GM23338 (cell line): ENCODE measurements at places on chromosomes 6 and 20. TPM values are rescaled to one million over a fixed set of nuclear protein-coding genes. Genes with fewer than 3 reads are reported as not detected.

The PREX1 gene
- 7.8 and 10.3 TPM in 2 replicates for total RNA-seq

- peaks cover 23% of the 10 kb centered on the region for H3K27me3 ChIP-seq
- H3K27ac ChIP-seq = no peak overlapping the region
These were observed 5.3 kb upstream of the PRR18 start for GRCh38 chr6:166313255-166314070.

The DCBLD1 gene
- 7.6 and 25.7 TPM in 2 replicates for total RNA-seq

The CFAP61 gene
- not detected in 2 replicates for total RNA-seq

GRCh38 chr20:36466089-36466488 lies 75.2 kb upstream of the MYL9 start:
- no peaks in the 10 kb centered on the region; the same call in 1 of the 2 replicates for H3K36me3 ChIP-seq
- no peaks in the 10 kb centered on the region for H3K27me3 ChIP-seq
- H3K27ac ChIP-seq = 0 out of 2 replicates have a peak overlapping the region, but pooled peaks have one; percentile 33
- peaks cover 39% of the 10 kb centered on the region for H3K4me1 ChIP-seq
- H3K4me3 ChIP-seq = no peak overlapping the region
- DNase-seq = no peak

DNA sequence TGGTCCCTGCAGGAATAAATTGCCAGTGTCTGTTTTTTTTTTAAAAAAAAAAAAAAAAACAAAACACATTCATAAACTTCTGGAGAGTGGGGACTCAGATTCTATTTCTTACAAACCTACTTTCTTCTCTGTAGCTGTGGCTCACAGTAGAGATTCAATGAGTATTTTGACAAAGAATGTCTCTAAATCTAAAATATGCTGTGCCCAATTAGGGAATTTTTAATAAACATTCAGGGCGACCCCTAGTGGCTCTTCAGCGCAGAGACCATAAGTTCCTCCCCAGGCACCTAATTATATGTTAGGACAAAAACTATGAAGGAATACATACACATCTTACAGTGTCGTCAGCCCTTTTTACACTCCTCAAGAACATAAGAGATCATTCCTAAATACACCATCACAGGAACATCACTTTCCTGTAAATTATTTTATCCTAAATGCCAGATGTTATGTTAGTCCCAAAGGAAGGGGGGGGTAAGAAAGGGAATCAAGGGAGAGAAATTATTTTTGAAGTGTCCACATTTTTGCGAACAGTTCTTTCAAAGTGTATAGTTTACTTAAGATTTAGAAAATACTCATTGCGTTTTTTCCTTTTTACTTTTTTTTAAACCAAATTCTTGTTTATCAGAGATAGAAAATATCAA lies 21.8 kb upstream of the NAA20 start:
- DNase-seq = peak; percentile 53
- H3K36me3 ChIP-seq = no peaks in the 10 kb centered on the region
- H3K4me1 ChIP-seq = 0 out of 2 replicates have a peak, but pooled peaks cover 9% of the 10 kb centered on the region
- no peak overlapping the region for H3K4me3 ChIP-seq
- no peak overlapping the region for H3K27ac ChIP-seq
- H3K27me3 ChIP-seq = no peaks in the 10 kb centered on the region

DNA sequence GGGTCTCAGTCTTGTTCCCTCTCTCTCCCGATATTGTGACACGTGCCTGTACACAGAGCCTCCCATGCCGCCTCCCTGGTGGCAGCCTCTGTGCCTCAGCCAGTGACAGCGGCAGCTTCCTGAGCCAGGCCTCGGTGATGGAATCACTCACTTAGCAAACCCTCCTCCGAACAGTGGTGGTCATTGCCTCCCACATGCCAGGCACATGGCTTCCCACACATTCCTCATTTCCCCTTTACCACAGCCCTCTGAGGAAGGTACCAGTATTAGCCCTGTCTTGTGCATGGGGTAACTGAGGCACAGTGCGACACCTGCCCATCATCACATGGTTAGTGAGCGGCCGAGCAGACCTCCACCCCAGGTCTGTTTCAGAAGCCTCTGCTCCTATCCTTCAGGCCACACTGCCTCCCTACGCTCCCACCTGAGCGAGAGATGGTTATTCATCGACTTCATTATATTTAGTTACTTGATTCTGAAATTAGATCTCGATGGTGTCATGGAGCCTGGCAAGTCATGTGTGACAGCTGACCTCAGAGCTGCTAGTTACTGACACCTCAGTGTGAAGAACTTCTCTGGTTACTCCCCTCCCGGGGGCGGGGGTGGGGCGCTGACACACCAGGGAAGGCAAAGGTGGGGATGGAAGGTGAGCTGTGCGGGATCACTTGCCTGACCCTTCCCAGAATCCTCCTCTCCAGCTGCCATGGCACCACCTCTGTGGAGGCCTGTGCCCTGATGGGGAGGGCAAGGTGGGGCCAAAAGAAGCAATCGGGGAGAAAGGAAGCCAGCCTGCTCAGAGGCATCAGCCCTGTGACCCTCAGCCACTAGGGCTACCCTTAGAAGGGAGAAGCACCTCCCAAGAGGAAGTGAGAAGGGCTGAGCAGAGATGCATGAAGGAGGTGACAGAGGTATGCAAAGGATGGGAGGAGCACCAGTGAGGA lies 17.9 kb downstream of the MDGA1 start:
- no peak for DNase-seq
- H3K4me3 ChIP-seq = no peak overlapping the region
- H3K4me1 ChIP-seq = no peaks in the 10 kb centered on the region
- H3K36me3 ChIP-seq = no peaks in the 10 kb centered on the region
- H3K27me3 ChIP-seq = no peaks in the 10 kb centered on the region
- H3K27ac ChIP-seq = no peak overlapping the region

DNA sequence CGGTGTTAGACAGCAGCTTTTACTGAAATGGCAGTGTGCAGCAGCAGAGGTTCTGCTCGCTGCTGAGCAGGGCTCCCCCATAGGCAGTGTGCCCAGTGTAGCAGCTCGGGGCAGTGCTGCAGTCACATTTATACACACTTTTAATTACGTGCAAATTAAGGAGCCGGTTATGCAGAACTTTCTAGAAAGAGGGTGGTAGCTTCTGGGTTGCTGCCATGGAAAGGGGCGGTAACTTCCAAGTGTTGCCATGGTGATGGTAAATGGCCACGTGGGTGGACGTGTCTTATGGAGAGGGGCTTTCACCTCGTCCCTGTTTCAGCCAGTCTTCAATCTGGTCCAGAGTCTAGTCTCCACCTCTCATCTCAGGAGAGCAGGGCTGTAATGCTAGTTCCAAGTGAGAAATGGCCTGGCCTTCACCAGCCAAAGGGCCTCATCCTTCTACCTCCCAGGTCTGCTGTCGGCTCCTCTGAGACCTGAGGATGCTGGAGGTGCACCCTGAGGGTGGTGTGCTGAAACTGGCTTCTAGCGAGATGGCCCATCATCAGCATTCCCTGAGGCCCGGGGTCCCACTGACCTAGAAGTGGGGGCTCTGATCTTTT lies 180.5 kb upstream of the PMEPA1 start:
- no peaks in the 10 kb centered on the region for H3K4me1 ChIP-seq
- H3K27ac ChIP-seq = no peak overlapping the region
- no peaks in the 10 kb centered on the region for H3K36me3 ChIP-seq

- H3K4me3 ChIP-seq = no peak overlapping the region
- H3K27me3 ChIP-seq = no peaks in the 10 kb centered on the region
- no peak overlapping the region for H3K27ac ChIP-seq
- peaks cover 6% of the 10 kb centered on the region; the same call in 1 of the 2 replicates for H3K4me1 ChIP-seq
- no peak for DNase-seq
These were observed 14.9 kb upstream of the HDDC2 start for GRCh38 chr6:125316621-125317020.

The TSBP1 gene
- not detected in 2 replicates for total RNA-seq

The WFDC2 gene
- 27.2 and 28.0 TPM in 2 replicates for total RNA-seq

The CST5 gene
- total RNA-seq = not detected in 2 replicates

DNA sequence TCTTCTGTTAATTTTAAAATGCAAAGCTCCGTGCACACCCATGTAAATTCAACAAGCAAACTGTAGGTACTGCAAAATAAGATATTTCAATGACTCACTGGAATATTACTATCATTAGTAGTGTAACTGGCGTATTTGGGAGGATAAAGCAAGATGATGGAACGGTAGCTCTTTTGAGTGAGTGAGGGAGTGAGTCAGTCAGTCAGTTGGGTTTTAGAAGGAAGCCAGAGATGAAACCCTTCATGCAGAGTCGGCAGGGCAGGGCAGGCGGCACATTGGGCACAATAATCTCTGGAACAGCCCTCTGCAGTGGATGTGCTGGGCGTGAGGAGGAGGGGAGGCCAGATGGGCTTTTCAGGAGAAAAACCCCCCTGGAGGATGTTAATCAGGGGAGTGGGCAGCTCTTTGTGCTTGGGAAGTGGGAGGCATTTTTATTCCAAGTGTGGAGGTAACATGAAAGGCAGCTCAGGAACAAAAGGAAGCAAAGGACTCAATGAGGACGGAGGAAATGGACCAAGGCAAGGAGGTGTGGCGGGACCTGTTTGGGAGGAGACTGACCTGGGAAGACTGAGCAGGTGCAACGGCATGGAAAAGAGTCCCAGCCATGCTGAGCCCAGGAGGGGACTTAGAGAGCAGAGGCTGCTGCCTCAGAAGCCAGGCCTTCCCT lies 171.2 kb downstream of the ZDHHC14 start:
- H3K36me3 ChIP-seq = no peaks in the 10 kb centered on the region
- no peaks in the 10 kb centered on the region for H3K27me3 ChIP-seq
- peak overlapping the region; percentile 21 for H3K4me3 ChIP-seq
- peaks cover 42% of the 10 kb centered on the region for H3K4me1 ChIP-seq
- H3K27ac ChIP-seq = peak overlapping the region; percentile 94

DNA sequence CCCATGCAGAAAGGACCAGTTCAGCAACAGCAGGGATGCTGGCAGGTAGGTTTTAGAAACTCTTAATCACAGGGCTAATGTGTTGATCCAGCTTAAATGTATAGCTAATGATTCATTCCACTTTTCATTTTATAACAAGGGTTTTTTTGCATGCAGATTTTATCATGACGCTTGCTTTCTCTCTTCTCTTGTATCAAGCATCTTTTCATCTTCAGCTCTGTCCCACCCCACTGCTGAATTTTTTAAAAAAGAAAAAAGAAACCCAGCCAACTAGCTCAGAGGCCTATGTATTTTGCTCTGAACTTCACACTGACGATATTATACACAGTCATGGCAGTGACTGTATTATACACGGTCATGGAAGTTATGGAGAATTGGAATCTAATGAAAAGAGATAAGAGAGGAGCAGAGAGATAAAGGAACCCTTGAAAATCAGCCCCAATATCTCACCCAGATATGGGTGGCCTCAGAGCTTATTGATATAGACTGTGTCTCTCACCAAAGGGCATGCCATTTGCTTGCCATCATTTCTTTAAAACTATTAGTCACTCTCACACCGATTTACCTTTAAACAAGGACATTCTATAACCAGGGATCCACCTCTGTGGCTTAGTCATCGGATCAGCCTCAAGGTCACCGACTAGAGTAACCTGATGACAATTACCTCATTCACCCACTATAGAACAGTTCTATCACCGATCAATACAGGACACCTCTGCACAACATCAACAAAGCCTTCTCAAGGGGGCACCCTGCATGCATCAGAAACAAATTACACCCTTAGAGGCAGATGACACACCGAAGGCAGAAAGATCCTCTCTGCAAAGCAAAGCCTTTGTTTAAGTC lies 222.0 kb downstream of the ATXN1 start:
- no peak overlapping the region for H3K4me3 ChIP-seq
- no peaks in the 10 kb centered on the region for H3K27me3 ChIP-seq
- H3K27ac ChIP-seq = no peak overlapping the region
- no peaks in the 10 kb centered on the region for H3K36me3 ChIP-seq
- no peaks in the 10 kb centered on the region for H3K4me1 ChIP-seq
- DNase-seq = no peak

The HSPA1L gene
- total RNA-seq = 0.50 and 0.83 TPM in 2 replicates

DNA sequence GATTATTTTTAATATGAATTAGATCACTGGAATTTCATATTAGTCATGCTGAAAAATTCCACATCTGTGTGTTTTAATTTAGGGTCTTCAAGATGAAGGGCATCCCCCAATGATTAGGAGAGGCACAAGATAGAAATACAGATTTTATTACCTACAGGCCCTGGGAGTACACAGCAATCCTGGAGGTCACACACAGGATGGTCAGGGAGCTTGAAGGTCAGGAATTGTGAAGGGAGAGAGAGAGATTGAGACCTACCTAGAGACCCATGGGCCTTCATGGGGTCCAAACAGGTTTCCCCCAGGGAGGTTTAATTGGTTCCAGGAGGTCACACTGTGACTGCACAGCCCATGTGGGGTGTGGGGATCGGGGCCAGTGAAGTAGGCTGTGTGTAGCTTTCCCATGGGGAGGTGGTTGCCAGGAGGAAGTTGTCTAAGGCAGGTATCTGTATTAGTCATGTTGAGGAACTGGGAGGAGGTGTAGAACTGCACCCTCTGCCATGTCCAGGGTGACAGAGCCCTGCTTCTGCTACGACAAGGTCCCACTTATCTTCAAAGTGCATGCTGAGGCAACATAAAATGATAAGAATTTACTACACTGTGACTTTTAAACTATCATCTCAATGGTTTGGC lies 18.3 kb downstream of the SNX9 start:
- H3K27me3 ChIP-seq = no peaks in the 10 kb centered on the region
- DNase-seq = no peak
- H3K4me1 ChIP-seq = peaks cover 50% of the 10 kb centered on the region
- no peak overlapping the region for H3K27ac ChIP-seq
- no peak overlapping the region for H3K4me3 ChIP-seq
- H3K36me3 ChIP-seq = no peaks in the 10 kb centered on the region

DNA sequence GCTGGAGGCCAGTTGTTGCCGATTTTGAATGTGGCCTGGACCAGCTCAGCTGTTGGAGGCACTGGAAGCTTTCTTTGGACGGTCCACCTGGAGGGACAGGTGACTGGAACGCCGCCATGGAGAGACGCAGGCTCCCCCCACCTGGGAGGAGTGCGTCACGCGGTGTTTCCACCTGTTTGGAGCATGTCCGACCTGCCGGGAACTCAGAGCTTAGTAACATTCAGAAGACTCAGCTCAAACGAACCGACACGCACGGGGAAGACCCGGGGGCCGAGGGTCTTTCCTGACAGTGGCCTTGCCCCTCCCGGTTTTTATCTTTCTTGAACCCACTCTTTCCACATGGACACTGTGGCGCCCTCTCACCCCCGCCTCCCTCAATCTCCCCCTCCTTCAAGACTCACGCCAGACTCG lies 141.6 kb downstream of the SMOC2 start:
- DNase-seq = no peak
- no peaks in the 10 kb centered on the region for H3K36me3 ChIP-seq
- no peak overlapping the region for H3K4me3 ChIP-seq
- no peaks in the 10 kb centered on the region for H3K4me1 ChIP-seq
- no peak overlapping the region for H3K27ac ChIP-seq
- H3K27me3 ChIP-seq = no peaks in the 10 kb centered on the region

DNA sequence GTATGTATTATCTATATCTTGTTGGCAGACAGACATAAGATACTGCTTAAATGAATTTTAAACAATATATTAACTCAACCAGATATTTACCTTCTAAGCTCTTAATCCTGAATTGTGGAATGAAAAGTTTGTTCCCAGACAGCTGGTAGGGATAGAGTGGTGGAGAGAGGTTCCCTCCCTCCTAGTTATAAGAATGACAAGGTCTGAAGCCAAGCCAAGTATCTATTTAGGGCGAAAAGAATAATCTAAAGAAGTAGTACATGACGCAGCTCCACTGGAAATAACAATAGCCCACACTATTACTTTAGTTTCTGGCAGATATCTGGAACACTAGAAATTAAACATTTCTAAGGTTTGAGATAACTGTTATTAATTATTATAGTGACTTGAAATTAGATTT lies 104.3 kb downstream of the AHI1 start:
- H3K36me3 ChIP-seq = no peaks in the 10 kb centered on the region
- H3K4me3 ChIP-seq = no peak overlapping the region
- no peak overlapping the region for H3K27ac ChIP-seq
- H3K4me1 ChIP-seq = no peaks in the 10 kb centered on the region
